ENCODE measurements at places on chromosomes 11 and 22. TPM values are rescaled to one million over a fixed set of nuclear protein-coding genes. Genes with fewer than 3 reads are reported as not detected.

DNA sequence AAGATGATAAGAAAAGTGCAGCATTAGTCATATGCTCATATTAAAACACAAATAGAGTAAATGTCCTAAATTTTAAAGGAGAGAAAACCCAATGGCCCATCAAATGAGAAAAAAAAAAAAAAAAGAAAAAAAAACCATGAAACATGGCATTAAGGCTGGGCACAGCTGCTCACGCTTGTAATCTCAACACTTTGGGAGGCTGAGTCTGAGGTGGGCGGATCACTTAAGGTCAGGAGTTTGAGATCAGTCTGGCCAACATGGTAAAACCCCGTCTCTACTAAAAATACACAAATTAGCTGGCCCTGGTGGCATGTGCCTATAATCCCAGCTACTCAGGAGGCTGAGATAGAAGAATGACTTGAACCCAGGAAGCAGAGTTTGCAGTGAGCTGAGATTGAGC is 515.5 kb upstream of the ANO3 start:
- no peak for DNase-seq

- DNase-seq, result no peak
Observed at GRCh38 chr11:61682906-61683675, 2.9 kb downstream of the DAGLA start.

DNA sequence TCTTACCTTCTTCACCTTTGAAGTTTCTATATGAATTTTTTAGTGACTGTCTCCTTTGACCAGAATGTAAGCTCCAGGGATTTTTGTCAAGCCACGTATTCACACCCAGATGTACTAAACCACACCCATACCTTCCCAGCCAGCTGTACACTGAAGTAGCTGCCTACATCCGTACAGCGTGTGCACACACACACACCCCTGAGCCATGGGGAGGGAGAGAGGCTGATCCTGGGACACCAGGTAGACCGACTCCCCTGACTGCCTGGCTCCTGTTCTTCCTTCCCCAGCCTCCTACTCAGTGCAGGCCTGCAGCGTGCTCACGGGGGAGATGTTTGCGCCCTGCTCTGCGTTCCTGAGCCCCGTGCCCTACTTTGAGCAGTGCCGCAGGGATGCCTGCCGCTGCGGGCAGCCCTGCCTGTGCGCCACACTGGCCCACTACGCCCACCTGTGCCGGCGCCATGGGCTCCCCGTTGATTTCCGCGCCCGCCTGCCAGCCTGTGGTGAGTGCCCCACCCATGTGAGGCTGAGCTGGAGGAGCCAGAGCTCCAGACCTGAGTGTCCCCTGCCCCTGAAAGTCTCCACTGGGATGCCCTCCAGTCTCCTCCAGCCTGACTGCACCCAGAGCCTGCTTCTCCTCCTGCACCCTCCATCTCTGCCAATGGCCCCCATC is 25.9 kb downstream of the OTOG start:
- DNase-seq, result no peak

GRCh38 chr11:9530020-9530621 is 43.3 kb upstream of the WEE1 start:
- no peak for DNase-seq

DNA sequence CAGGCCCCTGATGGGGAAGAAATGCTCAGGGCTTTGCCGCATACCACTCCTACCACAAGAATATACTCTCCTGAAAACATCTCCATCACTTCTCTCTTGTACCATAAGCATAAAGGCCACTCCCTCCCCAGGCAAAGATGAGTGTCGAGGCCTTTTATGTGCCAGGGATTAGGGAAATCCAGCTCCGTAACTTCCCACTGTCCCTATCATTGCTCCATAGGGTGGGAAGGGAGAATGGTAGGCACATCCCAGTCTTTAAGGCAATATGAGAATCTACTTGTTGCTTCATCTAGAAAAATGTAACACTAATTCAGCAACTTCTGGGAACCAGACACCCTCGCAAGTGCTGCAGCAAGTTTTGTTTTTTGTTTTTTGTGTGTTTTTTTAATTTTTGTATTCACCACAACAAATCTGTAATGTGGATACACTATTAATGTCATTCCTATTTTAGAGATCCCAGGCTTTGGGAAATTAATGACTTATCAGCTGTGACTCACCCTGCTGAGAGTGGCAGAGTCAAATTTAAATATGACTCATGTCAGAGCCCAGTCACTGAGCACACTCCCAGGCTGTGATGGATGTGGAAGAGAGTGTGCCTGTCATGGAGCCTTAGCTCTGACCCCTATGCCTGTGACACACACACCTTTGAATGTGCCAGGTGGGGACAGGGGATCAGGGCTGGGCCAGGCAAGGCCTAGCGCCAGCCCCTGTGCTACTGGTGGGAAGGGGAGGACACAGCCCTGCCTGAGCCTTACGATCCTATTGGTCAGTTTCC is 23.4 kb downstream of the PANX1 start:
- DNase-seq, result no peak

GRCh38 chr11:131746201-131746600 is 375.8 kb downstream of the NTM start:
- no peak for DNase-seq

DNA sequence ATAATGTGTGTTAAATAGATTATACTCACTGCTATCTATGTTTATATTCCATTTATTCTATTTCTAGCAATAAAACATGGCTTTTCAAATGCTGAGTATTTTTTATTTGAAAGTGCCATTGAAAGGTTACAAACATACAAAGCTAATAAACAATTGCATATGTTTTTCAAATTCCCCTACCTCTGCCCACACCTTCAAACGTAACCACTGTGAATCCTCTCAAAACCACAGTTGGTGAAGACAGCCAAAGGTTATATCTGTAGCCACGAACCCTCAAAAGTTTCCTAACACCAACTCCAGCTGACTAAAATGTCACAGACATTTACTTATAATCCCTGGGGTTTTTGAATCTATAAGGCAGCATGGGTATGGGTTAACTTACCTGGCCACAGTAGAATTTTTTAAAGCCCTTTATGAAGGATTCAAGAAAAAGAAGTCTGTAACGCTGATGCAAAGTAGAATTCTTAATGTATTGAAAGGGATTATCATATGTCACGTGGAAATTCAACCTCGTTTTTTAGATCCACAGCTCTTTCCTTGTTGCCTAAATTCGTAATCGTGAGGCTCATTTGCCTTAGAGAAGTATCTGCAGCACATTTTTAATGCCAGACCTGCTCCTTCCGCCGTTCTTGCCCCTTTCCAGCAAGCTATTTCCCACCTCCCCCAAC is 122.5 kb upstream of the ZC3H12C start:
- no peak for DNase-seq

DNA sequence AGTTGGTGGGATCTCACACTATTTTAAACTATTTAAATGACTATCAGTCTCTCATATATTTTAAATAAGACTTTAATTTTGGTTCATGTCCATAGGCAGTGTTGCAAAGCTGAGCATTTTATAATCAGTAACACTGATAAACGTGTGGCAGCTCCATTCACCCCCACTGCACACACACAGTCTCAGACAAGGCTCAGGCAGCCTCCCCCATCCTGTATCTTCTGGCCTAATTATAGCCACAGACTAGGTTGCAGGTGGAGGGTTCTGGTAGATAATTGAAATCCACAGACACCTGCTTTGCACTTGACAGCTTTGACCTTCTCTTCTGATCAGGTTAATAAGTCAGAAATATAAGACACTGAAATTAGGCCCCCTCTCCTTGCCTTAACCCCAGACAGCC is 118.5 kb upstream of the LDLRAD3 start:
- DNase-seq, result no peak

- DNase-seq, result no peak
Observed at GRCh38 chr11:117993988-117994745, 8.0 kb downstream of the IL10RA start.

GRCh38 chr11:59966201-59966600 is 2.4 kb downstream of the OOSP4A start:
- no peak for DNase-seq

GRCh38 chr11:96272529-96273222 is 70.3 kb downstream of the MAML2 start:
- DNase-seq, result no peak

GRCh38 chr22:24059793-24060192 is 48.7 kb downstream of the CABIN1 start:
- DNase-seq, result no peak

- no peak for DNase-seq
Observed at GRCh38 chr22:25942856-25943411, 200.9 kb downstream of the MYO18B start.

The CALCB gene
- total RNA-seq, result 0.75 TPM

The LARGE1 gene
- 1.5 TPM for total RNA-seq

The SGSM1 gene
- 0.20 TPM for total RNA-seq

The PRG3 gene
- total RNA-seq, result not detected

The KCTD21 gene
- 6.6 TPM for total RNA-seq

The APOA5 gene
- not detected for total RNA-seq

The PRODH gene
- total RNA-seq, result 0.45 TPM
